Kidney tubule cell (primary cell): ENCODE measurements at places on chromosomes 6 and 20.

DNA sequence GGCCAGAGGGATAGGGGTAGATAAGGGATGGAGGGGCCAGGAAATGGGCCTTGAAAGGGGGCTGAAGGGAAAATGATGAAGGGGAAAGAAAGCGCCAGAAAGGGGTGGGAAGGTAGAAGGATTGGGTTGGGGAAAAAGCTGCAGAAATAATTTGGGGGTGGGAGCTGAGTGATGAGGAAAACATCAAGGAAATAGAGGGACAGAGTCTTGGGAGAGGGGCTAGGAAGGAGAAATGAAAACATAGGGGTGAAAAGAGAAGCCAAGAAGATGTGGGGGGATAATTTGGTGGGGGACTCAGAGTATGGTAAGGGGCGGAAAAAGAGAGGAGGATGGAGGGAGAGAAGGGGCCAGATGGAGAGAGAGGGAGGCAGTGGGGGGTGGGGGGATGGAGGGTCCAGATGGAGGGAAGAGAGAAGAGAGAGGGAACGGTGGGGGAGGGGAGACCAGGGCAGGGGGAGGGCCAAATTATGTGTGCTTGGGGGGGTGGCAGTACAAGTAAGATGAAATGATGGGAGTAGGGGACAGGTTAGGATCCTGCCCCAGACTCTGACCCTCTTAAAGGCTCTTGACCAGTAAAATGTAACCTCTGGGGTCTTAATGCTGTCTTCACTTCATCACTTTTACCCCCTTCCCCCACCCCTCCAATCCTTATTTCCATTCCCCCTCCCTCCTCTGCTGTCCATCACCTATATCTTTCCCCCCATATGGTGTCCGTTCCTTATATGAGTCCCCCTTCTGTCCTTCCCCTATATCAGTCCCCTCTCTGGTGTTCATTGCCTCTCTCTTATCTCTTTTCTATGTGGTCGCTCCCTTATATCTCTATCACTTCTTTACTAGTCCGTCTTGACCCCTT, 852 bp downstream of the SYNGAP1 start:
- no peak for DNase-seq

DNA sequence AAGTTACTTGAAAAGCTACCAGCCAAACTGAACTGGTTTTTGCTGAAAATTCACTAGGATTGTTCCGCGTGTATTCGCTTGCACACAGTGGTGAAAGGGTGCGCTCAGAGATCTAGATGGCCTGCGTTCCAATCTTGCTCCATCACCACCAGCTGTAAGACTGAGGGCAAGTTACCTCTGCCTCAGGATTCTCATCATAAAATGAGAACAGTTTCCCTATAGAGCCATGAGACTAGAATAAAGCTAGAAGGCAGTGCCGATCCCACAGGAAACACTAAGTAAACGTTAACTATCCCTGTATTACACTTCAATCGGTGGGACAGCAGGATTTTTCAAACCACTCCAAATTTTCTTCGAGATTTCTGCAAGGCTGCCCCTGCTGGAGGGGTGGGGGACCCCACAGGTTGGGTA, 838 bp downstream of the AHCY start:
- peak; percentile 34 for DNase-seq

DNA sequence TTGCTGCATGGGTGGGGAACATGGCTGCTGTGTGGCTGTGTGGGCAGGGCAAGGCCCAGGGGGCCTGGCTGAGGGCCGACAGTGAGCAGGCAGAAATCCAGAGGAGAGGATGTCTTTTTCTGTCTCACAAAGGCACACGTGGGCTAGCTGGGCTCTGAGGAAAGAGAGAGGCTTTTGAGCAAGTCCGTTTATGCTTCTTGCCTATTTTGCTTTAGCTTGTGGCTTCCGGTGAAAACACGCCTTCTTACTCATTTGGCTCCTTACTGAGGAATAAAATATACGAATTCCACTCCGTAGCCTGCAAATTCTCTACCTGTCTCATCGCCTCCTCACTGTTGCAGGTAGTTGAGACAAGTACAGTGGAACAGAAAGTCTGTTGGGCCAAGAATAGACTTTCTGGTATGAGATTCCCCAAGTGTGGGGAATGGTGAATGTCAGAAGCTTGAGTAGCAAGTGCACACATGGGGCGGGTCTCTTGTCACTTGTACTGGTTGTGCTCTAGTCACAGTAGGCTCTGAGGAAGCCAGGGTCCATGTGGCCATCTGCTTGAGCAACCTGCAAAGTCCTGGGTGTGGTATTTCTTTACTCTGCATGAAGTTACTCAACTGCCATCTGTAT, 28.4 kb downstream of the WRNIP1 start:
- no peak for DNase-seq

- DNase-seq, result no peak
These were observed 41.6 kb downstream of the FAM209B start for GRCh38 chr20:56574531-56575142.

DNA sequence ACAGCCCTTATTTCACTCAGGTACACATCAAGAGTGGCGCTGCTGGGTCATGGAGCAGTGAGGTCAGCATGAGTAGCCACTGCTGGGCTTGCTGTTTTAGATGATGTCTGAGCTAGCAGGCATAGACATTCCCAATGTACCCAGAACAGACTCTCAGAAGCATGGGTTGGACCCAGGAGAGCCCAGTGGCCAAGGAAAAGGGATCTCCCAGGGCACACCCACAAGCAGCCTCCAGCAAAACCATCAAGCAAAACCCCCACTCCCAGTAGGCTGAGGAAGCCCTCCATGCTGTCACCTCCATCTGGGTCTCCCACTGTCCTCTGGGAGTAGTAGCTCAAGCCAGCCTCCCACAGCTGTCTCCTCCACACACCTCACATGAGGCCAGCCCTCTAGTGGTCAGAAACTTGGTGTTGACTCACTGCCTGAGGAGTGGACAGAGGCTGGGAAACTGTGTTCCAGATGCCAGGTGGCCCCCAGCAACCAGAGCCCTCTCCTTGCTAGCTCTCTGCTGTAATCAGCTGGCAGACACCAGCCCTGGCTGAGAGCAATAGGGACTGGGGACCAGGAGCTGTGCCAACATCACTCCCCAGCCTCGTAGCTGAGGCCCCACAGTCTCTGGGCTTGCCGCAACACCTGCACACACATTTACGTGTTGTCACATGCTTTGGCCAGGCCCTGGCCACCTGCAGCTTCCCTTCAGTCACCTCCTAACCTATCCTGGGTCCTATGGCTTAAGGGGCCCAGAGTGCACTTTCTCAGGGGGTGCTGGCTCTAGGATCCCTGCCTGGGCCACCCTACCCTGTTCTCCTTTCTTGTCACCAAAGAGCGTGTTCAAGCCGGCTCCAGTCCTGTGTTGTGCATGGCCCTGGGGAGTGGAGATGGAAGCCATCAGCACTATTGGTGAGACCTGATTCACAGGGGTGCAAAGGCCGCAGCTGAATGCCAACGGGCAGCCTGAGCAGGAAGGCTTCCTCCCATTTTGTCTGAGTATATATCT, 1.9 kb upstream of the AP5S1 start:
- DNase-seq, result peak; percentile 81
